ENCODE measurements at places on chromosomes 12 and 14. TPM values are rescaled to one million over a fixed set of nuclear protein-coding genes. Genes with fewer than 3 reads are reported as not detected.

The PLD4 gene
- 0.17 TPM for total RNA-seq

The PLEKHD1 gene
- total RNA-seq, result 0.48 TPM

The EGLN3 gene
- 13.2 TPM for total RNA-seq

The ARHGAP9 gene
- total RNA-seq, result 0.52 TPM

The CLEC1B gene
- not detected for total RNA-seq

The RNF212B gene
- total RNA-seq, result not detected

The AKAP6 gene
- 4.7 TPM for total RNA-seq

DNA sequence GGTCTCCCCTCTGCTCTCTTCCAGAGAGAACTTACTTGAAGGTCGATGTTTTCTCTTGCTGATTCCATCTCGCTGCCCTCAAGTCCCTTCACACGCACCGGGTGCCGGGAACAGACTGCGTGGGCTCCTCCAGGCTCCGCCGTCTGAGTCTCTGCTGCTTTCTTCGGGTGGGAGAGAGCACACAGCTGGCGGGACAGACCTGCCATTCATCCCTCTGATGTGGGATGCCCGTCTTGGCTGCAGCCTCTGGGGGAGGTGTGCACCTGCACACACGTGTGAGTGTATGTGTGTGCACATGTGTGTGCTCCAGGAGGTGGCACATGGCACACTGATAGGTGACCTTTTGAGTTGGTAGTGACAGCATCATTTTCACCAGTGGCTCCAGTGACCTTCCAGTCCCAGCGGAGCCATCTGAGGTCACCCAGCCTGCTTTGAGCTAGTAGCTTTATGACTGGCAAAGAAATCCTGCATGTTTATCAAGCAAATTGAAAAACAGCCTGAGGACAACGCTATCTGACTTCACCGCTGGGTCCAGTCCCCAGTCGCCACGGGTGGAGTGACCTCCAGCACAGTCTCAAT lies at the start of gene NINJ2:
Gene NINJ2 (minus strand): TSS at position 153 of the 579 bp plus-strand sequence. CDS start 85 bp downstream, at position 68.
- no peaks in the 10 kb centered on the region for H3K36me3 ChIP-seq
- H3K27me3 ChIP-seq, result peaks cover 36% of the 10 kb centered on the region
- DNase-seq, result no peak
- peaks cover 10% of the 10 kb centered on the region for H3K4me1 ChIP-seq
- no peak within 1 kb of the TSS for H3K27ac ChIP-seq
- no peak within 1 kb of the TSS for H3K4me3 ChIP-seq

DNA sequence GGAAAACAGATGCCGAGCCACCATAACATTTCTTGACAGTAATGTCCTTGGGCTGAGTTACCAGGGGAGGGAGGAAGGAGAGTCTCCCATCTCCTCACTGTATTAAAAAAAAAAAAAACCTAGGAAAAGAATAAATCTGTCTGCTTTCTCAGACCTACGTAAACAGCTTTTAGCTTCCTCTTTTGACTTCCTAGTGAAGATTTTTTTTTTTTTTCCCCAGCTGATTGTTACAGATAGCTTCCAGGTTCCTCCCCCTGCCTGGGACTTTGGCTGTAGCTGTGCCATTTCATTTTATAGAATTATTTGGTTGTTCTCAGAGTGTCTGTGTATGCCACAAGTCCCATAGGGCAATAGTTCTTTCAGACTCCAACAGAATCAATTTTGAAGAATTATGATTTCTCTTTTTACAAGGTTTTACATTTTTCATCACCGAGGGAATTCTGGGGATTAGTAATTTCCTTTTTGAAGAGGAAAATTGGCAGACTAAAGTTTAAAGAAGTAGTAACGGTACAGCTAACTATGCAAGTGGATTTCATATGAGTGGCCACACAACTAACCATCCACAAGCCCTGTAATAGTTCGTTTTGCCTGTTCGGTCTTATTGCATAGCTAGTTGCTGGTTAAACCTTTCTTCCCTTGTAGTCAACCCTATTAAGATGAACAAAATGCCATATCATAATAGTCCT lies 23.1 kb upstream of the GNS start:
- no peak for DNase-seq
- H3K4me1 ChIP-seq, result peaks cover 12% of the 10 kb centered on the region
- peaks cover 62% of the 10 kb centered on the region for H3K27me3 ChIP-seq
- H3K36me3 ChIP-seq, result no peaks in the 10 kb centered on the region
- no peak overlapping the region for H3K27ac ChIP-seq
- peak overlapping the region; percentile 91 for H3K4me3 ChIP-seq

DNA sequence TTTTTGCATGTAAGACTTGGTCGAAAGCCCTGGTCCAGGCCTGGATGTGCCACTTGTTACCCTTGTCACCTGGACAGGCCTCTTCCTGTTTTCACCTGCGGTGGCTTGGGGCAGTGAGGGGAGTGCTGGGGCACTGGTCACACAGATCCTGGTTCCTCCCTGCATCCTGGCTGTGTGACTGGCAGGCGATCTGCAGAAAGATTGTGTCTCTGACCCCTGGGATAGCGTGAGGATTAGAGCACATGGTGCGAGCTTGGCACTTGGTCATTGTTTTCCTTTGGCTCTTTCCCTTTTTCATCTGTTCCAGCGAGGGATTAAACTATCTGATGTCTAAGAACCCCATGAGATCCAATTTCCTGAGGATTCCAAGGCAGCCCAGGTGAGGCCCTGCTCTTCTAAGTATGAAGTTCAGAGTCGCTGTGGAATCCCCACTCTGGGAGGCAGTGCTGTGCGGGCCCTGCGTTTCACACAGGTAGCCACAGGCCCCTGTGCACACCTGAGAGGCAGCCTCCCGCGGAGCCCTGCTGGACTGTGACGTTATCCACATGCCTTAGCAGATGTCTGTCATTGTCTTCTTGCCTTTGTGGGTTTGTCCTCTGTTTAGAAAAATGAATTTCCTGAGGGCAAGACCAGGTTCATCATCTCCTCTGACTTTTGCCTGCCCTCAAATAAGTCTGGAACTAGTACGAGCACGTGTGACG lies 288.4 kb downstream of the CACNA1C start:
- peaks cover 22% of the 10 kb centered on the region for H3K27me3 ChIP-seq
- H3K4me1 ChIP-seq, result peaks cover 21% of the 10 kb centered on the region
- H3K36me3 ChIP-seq, result peaks cover 11% of the 10 kb centered on the region
- no peak overlapping the region for H3K27ac ChIP-seq

- no peaks in the 10 kb centered on the region for H3K27me3 ChIP-seq
- H3K4me3 ChIP-seq, result no peak overlapping the region
- peaks cover 5% of the 10 kb centered on the region for H3K4me1 ChIP-seq
- H3K27ac ChIP-seq, result no peak overlapping the region
These were observed 36.0 kb downstream of the CPM start for GRCh38 chr12:68896881-68897540.

- H3K36me3 ChIP-seq, result no peaks in the 10 kb centered on the region
- no peak for DNase-seq
- no peaks in the 10 kb centered on the region for H3K4me1 ChIP-seq
- H3K27ac ChIP-seq, result peak overlapping the region; percentile 20
- no peaks in the 10 kb centered on the region for H3K27me3 ChIP-seq
These were observed 98.7 kb downstream of the HECTD4 start for GRCh38 chr12:112283546-112283945.

GRCh38 chr14:23431486-23431885 lies 4.0 kb downstream of the MYH7 start:
- no peak overlapping the region for H3K4me3 ChIP-seq
- no peak for DNase-seq
- H3K4me1 ChIP-seq, result peaks cover 7% of the 10 kb centered on the region
- no peak overlapping the region for H3K27ac ChIP-seq

DNA sequence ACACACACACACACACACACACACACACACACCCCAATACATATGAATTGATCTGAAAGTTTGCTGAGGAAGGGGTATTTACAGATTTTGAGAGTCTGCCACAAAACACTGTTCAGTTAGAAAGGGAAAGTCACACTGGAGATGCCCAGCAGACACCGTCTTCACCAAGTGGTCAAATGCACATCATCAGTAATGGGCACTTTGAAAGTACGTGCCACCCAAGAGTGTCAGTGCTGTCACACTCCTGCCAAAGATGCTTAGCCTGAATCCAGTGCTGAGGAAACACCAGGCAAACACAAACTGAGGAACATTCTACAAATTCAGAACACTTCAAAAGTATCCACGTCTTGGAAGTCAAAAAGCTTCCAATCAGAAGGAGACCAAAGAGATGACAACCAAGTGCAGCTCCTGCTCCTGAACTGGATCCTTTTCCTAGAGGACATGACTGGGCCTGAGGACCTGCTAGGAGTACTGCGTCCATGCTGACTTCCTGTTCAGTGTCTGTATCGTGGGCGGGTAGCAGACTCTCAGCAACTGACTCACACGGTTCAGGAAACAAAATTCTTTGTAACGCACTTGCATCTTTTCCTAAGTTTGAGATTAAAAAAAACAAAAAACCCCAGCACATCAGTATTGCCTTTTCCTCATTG lies 18.6 kb downstream of the PSMC1 start:
- no peak overlapping the region for H3K27ac ChIP-seq
- no peak overlapping the region for H3K4me3 ChIP-seq
- H3K27me3 ChIP-seq, result no peaks in the 10 kb centered on the region
- no peak for DNase-seq

GRCh38 chr14:48401321-48401720 lies 725.9 kb upstream of the MDGA2 start:
- no peaks in the 10 kb centered on the region for H3K36me3 ChIP-seq
- no peak for DNase-seq
- no peaks in the 10 kb centered on the region for H3K27me3 ChIP-seq
- no peaks in the 10 kb centered on the region for H3K4me1 ChIP-seq
- no peak overlapping the region for H3K4me3 ChIP-seq

- peaks cover 62% of the 10 kb centered on the region for H3K4me1 ChIP-seq
- H3K4me3 ChIP-seq, result peak overlapping the region; percentile 86
- no peaks in the 10 kb centered on the region for H3K36me3 ChIP-seq
- no peaks in the 10 kb centered on the region for H3K27me3 ChIP-seq
These were observed 4.0 kb upstream of the IRF2BPL start for GRCh38 chr14:77032491-77032843.

- H3K27me3 ChIP-seq, result no peaks in the 10 kb centered on the region
- DNase-seq, result no peak
- H3K4me3 ChIP-seq, result no peak overlapping the region
- H3K4me1 ChIP-seq, result peaks cover 3% of the 10 kb centered on the region
- no peak overlapping the region for H3K27ac ChIP-seq
These were observed 89.3 kb downstream of the OSBPL8 start for GRCh38 chr12:76470028-76470939.

- DNase-seq, result no peak
- no peak overlapping the region for H3K4me3 ChIP-seq
- H3K36me3 ChIP-seq, result no peaks in the 10 kb centered on the region
- no peak overlapping the region for H3K27ac ChIP-seq
- H3K4me1 ChIP-seq, result no peaks in the 10 kb centered on the region
- H3K27me3 ChIP-seq, result no peaks in the 10 kb centered on the region
These were observed 49.2 kb downstream of the METTL25 start for GRCh38 chr12:82407481-82407880.

DNA sequence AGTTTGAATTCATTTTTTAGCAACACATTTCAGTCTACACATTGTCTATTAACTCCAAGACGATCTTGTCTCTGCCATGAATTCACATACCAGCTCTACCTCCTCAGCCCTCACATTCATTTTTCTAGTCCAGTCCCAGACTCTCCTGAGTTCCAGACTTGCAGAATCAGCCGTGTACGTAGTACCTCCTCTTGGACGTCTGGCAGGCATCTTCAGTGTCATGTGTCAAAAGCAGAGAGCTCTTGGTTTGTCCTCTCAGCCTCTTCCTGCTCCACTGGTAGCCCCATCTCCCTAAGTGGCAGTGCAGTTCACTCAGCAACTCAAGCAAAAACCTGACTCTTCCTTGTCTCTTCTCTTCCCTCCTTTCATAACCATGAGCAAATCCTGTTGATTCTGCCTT lies 14.5 kb upstream of the TCTN2 start:
- no peaks in the 10 kb centered on the region for H3K4me1 ChIP-seq
- DNase-seq, result no peak
- H3K4me3 ChIP-seq, result no peak overlapping the region

DNA sequence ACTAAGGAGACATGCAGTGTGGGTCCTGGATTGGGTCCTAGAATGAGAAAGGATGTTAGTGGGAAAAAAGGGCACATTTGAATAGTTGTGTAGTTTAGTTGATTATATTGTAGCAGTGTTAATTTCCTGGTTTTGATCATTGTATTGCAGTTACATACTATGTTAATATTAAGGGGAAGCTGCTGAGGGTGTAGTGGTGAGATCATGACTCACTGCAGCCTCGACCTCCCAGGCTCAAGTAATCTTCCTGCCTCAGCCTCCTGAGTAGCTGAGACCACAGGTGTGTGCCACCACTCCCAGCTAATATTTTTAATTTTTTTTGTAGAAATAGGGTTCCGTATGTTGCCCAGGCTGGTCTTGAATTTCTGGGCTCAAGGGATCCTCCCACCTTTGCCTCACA lies 21.7 kb downstream of the BORCS5 start:
- peaks cover 25% of the 10 kb centered on the region for H3K36me3 ChIP-seq
- no peaks in the 10 kb centered on the region for H3K27me3 ChIP-seq
- H3K4me1 ChIP-seq, result peaks cover 5% of the 10 kb centered on the region
- no peak for DNase-seq
- no peak overlapping the region for H3K27ac ChIP-seq
- no peak overlapping the region for H3K4me3 ChIP-seq

DNA sequence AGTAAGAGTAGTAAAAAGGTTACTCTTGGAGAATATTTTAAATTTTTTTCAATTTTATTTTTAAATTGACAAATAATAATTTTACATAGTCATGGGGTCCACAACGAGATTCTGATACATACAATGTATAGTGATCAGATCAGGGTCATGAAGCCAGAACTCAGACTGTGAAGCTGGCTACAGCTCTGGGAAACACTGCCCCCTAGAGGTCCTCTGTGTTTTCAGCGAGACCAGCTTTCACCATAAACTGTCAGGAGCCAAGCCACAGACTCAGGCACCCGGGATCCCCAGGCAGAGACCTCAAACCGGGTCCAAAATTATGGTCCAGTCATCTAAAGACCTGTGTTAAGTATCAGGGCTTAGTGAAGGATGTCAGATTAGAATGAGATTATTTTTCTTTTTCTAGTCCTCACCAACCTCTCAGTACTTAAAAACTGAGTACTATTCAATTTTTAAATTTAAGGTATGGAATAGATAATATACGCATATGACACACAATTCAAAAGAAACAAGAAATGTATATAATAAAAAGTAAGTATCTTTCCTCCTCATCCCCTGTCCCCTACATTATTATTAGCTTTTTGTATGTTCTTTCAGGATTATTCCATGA lies 397.1 kb downstream of the MDGA2 start:
- no peak overlapping the region for H3K27ac ChIP-seq
- peak; percentile 67 for DNase-seq
- no peak overlapping the region for H3K4me3 ChIP-seq
- H3K36me3 ChIP-seq, result no peaks in the 10 kb centered on the region
- H3K4me1 ChIP-seq, result peaks cover 5% of the 10 kb centered on the region

- no peak for DNase-seq
- peaks cover 23% of the 10 kb centered on the region for H3K4me1 ChIP-seq
- no peak overlapping the region for H3K27ac ChIP-seq
These were observed 6.0 kb downstream of the CGRRF1 start for GRCh38 chr14:54515670-54516069.

DNA sequence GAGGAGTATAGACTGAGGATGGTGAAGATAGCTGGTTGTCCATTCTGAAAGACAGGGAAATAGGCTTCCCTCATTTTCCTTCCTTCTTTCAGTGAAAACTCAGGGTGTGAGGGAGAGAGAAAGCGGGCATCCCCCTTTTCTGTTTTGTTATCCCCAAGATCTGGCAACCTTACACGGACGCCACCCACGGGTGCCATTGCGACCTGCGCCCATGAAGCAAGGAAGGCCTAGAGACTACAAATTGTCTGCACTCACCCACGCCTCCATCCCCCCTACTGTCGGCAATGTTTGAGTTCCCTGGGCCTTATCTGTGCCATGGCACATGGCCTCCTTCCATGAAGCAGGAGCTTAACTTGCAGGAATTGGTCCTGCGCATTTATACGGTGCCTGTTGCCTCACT lies 115.0 kb upstream of the IGF1 start:
- H3K4me1 ChIP-seq, result peaks cover 15% of the 10 kb centered on the region
- no peaks in the 10 kb centered on the region for H3K27me3 ChIP-seq
- no peaks in the 10 kb centered on the region for H3K36me3 ChIP-seq
- no peak for DNase-seq
- no peak overlapping the region for H3K4me3 ChIP-seq
